ENCODE measurements at places on chromosomes 3 and 15. TPM values are rescaled to one million over a fixed set of nuclear protein-coding genes. Genes with fewer than 3 reads are reported as not detected.

DNA sequence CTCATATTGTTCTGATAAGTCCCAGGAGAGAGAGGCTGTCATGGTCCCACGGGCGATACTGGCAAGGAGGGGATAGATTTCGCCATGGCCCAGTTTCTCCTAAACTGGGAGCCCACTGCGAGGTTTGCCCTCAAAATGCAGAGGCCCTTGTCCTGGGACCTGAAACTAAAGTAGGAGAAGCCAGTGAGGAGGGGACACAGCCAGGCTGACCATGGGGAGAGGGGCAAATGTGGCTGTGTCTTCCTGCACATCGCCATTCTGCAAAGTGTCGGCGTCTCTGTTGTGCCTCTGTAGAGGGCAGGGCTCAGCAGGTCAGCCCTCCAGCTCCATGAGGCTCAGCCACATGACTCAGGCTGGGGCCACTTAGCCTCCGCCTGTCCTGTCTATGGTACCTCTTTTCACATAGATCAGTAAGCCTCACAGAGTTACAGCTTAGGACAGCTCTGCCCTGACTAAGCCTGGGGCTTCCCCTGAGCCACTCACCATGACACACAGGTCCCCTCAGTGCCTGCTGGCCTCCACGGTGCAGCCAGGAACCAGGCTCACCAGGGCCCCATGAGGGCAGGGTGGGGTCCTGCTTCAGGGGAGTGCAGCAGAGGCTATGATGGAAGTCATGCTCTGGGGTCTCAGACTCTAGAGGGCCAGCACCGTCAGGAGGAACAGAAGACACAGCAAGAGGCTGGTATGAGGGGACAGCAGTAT lies 28.6 kb upstream of the PLXNA1 start:
- no peak for DNase-seq

The GHRL gene
- not detected for total RNA-seq

- no peak for DNase-seq
Measured at GRCh38 chr15:60835974-60836373, 357.0 kb upstream of the ICE2 start.

DNA sequence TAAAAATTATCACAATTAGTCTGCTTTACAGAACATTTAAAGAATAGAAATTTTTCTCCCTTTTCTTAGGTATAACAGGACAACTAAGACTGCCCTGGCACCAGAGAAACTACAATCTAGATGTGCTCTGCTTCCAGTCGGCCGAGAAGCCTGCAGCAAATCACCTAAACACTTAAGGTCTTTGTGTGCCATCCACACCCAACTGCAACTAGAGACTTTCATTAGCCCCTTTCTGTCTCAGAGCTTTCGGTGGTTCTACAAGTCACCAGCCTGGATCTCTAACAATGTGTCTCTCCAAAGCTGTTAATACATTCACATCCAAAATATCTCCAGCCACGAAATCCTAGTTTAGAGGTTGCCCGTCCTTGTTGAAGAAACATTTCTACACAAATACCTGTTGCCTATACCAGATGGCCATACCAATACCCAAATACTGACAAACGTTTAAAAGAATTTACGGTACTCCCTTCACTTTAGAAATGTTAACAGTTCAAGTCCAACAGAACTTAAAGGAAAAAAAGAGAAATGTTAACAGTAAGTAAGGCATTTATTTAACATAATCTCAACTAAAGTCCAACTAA lies 6.7 kb downstream of the PRC1 start:
- peak; percentile 64 for DNase-seq

DNA sequence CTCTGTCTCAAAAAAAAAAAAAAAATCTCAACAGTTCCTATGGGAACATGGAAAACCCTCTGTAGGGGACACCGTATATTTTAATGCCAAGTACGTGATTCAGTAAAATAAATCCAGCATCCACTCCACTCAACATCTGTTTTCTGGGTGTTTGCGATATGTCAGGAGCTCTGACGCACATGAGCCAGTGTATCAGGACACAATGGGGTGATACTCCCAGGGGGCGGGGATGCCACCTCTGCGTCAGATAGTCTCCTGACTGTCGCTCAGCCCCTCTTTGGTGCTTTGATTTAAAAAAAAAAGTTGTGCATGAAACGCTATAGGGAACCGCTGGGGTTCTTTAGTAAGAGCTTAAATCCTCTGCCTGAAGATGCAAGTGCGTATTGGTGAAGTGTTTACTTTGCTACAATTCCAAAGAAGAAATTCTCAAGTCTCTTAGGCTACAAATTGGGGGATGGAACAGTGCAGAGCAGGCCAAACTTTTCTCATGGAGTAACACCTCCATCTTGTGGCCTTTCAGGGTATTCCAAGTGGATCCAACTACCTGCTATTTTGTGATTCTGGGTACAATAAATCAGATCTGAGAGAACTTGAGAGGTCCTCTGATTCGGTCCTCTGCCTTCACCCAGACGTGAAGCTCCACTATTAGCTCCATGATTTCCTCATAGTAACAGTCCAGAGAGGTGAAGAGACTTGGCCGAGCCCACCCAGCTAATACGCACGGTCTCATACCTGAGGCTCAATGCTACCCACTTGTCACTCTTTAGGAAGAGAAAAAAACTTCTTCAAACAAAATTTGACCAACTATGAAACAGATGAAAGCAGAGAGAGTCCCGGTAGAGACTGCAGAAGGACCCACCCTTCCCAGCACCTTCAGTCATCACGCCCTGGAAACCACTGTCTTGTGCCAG lies 9.3 kb upstream of the NR2E3 start:
- peak; percentile 76 for DNase-seq

- no peak for DNase-seq
Measured at GRCh38 chr15:47951781-47952180, 169.0 kb upstream of the SLC24A5 start.

The TTC23 gene
- total RNA-seq = 16.0 TPM

DNA sequence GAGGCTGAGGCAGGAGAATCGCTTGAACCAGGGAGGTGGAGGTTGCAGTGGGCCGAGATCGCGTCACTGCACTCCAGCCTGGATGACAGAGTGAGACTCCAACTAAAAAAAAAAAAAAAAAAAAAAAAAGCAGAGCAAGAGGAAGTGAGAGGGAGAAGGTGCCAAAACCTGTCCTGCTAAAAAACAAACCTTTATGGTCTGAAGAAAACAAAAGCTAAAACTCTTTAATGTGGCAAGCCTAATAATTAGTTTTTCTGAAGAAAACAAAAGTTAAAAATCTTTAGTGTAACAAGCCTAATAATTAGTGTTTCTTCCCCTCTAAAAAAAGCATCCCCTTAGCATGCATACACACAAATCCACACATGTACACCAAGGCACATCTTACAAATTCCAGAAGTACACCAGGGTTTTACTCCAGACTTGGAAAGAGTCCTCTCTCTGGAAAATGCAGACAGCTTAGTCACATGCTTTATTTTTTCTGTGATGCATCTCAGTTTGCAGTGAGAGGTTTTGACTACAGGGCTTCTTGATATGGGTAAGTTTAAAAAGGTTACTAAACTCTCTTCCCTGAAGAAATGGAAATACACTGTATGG lies 65.9 kb downstream of the HACD2 start:
- no peak for DNase-seq

- DNase-seq = no peak
Measured at GRCh38 chr3:158560979-158561378, 10.0 kb upstream of the MLF1 start.

DNA sequence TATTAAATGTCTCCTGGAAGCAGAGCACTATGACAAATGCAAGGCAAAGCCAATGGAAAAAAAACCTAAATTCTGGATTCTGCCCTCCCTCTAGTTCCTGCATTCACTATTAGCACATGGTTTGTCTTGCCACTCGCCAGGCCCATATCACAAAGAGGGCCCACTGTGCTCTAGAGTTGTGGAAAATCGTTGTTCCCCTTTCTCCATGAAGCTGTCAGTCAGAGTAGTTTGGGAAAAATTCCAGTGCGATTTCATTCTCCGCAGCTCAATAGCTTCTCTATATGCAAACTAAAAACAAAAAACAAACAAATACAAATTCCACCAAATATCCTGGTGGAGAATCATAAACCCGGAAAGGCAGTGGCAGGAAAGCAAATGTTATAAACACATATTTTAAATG lies 77.3 kb downstream of the RORA start:
- no peak for DNase-seq

The DVL3 gene
- 29.1 TPM for total RNA-seq

The SV2B gene
- total RNA-seq = 0.18 TPM

GRCh38 chr15:31131853-31132375 lies 30.4 kb upstream of the TRPM1 start:
- no peak for DNase-seq

DNA sequence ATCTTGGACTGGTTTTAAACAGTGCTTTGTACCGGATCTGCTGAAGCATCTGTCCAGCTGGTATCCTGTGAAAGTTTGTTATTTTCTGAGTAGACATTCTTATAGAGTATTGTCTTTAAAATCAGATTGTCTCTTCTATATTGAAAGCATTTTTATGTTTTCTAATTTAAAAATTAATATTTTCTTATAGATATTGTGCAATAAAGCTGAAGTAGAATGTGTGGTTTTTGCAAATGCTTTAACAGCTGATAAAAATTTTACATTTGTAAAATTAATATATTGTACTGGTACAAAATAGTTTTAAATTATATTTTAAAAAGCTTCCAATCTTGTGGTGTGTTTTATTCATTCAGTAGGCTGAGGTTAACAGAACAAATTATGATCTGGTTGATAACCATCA lies 31.9 kb downstream of the SGO1 start:
- no peak for DNase-seq

The DET1 gene
- 7.6 TPM for total RNA-seq

GRCh38 chr3:69329892-69330291 lies 56.0 kb downstream of the FRMD4B start:
- DNase-seq = no peak

DNA sequence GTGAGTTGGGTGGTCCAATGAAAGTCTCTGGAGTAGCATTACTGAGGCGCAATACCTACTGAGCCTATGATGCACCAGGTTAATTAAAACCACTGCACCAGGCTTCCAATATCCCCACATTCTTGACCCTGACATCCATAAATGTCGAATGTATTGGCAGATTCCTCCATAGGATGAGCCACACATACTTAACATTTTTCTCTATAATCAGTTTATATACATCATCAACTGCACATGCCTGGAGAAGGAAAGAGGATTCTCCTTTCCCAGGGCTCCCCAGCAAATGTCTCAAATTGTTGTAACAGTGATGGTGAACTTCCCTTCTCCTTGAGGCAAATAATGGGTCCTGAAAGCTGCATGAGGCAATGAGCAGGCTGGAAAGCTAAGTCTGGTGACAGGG lies 82.3 kb upstream of the LPP start:
- DNase-seq = no peak

DNA sequence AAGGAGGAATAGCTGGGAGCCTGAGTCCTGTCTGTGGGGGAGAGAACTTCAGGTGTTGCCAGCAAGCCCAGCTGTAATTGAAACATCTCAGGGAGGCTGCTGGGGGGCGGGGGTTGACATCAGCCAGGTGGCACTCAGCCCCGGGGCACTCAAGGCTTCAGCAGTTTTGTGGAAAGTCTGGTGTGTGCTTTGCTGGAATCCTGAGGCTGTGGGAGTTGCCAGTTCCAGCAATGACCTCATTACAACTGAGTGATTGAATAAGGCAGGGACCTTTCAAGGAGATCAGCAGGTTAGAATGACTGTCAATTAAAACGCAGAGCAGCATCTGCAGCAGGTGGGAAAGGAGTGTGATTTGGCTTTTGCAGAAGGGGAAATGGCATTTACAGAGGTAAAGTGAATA lies 75.7 kb downstream of the FAM43A start:
- no peak for DNase-seq

The POTEB2 gene
- total RNA-seq = not detected

The SLC30A4 gene
- total RNA-seq = 4.2 TPM

All from SK-MEL-5 (cell line).